ENCODE measurements at places on chromosomes 12 and 14.

DNA sequence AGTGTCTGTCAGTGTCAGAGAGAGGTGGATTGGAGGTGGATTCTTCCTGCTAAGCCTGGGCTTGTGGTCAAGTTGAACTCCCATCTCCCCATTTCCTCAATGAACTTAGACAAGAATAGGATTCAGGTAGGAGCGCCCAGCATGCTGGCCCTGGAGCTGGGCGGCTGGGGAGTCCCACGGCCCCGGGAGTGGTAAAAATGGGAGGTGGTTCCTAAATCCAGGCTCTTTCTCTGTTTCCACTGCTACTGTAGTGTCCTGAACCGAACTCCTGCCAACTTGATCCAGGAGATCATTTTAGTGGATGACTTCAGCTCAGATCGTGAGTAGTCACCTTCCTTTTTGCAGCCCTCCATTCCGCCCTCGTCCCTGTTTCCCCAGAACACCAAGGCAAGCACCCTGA is 65.1 kb downstream of the GALNT16 start:
- DNase-seq, result no peak

DNA sequence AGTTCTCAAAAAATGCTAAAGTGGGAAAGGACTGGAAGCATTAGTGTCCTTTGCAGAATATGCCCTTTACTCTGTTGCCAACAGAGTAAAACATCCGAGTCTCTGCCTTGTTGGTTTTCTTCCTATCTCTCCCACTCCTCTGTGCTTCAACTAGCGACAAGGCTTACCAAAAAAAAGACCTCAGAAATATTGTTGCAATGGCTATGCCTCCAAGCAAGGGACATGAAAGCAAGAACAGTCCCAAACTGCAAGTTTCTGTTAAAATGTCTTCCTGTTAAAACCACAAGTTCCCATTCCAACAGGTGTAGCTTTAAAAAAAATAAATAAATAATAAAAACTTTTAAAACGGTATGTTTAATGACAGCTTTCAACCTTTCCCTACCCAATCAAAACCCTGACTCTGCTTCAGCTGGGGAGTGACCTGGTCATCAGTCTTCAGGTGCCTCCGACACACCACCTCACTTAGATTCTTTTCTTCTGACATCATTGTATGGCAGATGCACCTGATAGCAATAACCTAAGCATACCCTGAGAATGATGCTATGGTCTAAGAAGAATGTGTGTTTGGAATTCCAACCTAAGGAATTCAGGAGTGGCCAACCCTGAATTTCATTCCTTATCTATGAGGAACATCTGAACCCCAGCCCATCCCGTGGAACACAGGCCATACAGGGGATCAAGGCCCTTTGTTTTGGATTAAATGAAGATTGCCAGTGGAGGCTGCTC is 81.0 kb downstream of the RPS29 start:
- DNase-seq, result no peak

DNA sequence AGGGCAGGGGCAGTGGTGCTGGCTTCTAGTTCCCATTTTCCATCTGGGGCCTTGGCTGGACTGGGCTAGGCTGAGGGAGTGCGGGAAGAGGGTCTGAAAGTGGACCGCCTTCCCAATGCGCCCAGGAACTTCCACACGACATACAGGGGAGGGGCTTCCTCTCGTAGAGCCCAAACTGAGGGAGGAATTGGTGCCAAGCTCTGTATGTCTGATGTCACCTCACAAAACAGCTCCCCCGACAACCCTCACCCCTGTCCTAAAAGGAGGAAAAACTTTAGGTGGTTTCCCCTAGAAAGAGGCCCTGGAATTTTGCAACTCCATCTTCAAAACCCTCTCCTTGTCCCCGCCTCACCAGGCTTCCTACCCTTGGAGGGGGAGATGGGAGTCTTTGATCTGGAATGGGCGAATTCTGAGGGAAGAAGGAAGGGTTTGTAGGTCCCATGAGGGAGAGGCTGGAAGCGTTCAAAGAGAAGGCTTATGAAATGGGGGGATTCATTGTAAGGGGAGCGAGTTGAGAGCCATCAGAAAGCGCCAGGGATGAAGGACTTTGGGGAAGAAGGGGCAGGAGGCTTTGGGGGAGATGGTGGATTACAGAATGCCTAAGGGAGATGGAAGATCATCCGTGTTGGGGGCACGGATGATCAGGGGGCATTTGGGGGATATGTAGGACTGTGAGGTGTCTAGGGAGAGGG is 844 bp downstream of the GLTP start:
- no peak for DNase-seq

GRCh38 chr12:106311139-106311538 is 8.6 kb downstream of the TCP11L2 start:
- no peak for DNase-seq

DNA sequence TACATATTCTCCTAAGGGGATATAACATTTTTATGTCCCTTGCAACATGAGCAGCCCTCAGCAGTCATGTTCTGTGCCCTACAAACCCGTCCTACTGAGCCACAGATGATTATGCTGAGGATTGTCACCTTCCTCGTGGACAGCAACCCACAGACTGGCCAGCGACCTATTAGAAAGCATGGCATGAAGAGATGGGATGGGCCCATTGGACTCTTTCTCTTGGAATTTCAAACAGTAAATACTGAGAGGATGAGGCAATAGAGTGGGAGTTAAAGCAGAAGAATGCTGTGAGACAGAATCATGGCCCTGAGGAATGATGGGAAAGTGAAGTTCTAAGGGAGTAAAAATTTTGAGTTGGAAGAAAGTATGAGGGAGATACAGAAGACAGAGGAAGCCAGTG is 149.9 kb upstream of the BTG1 start:
- DNase-seq, result no peak

GRCh38 chr12:13437541-13437940 is 241.0 kb downstream of the EMP1 start:
- DNase-seq, result no peak

GRCh38 chr12:9406564-9407424 is 198.6 kb upstream of the PZP start:
- no peak for DNase-seq

DNA sequence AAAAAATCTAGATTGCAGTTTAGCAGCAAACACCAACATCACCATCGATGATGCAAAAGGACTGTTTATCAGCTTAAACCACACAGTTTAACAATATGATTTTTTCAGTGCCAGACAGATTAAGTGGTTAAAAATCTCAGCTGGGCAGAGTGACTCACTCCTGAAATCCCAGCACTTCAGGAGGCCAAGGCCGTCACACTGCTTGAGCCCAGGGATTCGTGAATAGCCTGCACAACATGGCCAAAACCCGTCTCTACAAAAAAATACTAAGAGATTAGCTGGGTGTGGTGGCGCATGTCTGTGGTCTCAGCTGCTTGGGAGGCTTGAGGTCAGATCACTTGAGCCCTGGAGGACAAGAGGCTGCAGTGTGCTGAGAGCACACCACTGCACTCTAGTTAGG is 8.9 kb downstream of the RSRC2 start:
- DNase-seq, result peak; percentile 72

DNA sequence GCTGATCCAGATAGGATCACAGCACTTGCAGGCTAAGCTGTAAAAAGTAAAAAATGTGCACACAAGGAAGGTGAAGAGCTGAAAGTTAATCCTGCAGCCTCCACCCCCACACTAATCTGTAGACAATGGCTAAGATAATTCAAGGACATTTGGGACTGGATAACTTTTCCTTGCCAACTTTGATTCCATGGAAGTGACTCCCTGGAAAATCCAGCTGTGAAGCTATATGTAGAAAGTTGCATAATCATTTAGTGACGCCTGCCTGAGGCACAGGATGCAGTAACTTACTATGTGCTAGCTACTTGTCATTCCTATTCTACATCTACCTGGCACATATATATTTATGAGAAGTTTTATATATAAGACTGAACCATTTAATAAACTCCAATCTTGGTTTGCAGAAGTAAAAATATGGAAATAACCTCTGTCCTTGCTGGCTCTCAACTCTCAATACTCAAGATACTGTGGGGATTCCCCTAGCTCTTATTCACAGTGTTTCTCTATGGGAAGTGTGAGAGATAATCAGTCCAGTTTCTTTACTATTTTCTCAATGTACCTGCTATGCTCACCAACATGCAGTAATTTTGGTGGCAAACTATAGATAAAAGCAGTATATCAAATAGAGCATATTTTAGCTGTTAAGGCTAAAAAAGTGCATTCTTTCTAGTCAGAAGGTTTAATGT is 14.8 kb downstream of the LDHB start:
- DNase-seq, result no peak

GRCh38 chr14:51336734-51337133 is 96.7 kb downstream of the TMX1 start:
- no peak for DNase-seq

DNA sequence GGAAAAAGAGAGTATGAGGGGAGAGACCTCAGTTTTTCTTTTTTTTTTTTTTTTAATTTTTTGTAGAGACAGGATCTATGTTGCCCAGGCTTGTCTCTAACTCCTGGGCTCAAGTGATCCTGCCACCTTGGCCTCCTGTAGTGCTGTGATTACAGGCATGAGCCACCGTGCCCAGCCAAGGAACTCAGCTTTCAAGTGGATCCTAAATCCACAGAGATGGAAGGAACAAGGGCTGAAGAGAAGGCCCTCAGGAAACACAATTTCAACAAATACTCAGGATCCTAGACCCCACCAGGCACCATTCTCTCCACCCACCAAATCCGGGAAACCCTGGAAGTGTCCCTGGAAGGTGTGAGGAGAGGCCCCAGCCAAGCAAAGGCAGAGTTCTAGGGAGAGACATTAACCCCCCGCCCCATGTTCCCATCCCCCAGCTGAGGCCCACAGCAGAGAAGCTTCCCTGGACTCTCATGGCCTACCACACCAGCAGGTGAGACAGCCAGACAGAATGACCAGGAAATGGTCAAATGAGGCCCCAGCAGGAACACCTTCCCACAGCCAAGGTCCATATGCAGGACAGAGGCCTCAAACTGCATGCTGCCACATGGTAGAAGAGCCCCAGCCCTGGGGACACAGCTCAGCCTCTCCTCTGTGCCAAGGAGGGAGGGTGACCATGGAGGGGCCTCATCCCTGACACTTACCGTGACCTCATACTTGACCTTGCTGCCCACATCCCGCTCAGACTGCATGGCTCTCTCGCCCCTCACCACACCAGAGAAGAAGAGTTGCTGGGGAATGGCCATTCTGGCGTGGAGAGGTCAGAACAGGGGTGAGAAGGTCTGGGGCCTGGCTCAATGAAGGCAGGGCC is 14.1 kb downstream of the ITGA7 start:
- DNase-seq, result no peak

- DNase-seq, result no peak
These were observed 21.4 kb downstream of the MTA1 start for GRCh38 chr14:105440992-105441391.

GRCh38 chr14:84209031-84209430 is 1320.9 kb upstream of the FLRT2 start:
- no peak for DNase-seq

DNA sequence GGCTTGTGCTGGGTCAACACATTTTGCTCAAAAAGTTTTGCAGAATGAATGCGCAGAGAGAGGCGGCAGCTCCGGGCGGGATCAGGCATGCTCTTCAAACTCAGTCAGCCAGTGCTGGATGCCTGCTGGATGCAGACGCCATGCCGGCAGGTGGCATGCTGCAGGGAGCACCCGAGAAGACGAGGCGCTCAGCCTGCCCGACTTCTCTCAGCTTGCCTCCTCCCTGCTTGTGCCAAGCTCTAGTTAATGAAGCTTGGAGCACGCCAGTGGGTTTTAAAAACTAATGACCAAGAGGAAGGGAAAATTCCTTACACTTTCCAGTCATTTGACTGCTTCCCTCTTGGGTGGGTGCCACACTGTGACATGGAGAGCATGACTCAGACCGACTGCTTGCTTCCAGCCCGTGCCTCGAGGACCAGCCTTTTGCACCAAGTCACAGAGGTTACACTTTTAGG is 39.8 kb downstream of the SLC24A4 start:
- DNase-seq, result no peak

DNA sequence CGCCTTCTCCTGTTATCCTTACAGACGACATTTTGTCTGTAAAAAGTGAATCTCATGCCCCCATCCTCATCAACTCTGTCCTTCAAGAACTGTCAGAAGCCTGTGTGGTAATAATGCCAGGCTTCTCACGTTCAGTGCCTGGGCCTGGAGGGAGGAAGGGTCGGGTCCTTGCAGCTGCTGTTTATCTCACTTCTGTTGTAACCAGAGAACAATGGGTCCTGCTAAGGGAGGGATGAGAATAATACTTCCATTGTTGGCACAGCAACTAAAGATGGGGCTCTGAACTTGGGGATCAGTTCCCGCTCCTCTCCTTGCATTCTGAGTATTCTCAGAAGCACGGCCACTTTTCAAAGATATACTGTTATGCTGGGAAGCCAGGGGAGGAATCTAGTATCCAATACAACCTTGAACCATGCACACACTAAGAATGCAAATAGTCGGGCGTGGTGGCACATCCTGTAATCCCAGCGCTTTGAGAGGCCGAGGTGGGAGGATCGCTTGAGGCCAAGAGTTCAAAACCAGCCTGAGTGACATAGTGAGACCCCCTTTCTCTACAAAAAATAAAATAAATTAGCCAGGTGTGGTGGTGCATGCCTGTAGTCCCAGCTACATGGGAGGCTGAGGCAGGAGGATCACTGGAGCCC is 38.8 kb upstream of the NINJ2 start:
- DNase-seq, result no peak

- DNase-seq, result no peak
These were observed 14.7 kb upstream of the HHIPL1 start for GRCh38 chr14:99630202-99630601.

DNA sequence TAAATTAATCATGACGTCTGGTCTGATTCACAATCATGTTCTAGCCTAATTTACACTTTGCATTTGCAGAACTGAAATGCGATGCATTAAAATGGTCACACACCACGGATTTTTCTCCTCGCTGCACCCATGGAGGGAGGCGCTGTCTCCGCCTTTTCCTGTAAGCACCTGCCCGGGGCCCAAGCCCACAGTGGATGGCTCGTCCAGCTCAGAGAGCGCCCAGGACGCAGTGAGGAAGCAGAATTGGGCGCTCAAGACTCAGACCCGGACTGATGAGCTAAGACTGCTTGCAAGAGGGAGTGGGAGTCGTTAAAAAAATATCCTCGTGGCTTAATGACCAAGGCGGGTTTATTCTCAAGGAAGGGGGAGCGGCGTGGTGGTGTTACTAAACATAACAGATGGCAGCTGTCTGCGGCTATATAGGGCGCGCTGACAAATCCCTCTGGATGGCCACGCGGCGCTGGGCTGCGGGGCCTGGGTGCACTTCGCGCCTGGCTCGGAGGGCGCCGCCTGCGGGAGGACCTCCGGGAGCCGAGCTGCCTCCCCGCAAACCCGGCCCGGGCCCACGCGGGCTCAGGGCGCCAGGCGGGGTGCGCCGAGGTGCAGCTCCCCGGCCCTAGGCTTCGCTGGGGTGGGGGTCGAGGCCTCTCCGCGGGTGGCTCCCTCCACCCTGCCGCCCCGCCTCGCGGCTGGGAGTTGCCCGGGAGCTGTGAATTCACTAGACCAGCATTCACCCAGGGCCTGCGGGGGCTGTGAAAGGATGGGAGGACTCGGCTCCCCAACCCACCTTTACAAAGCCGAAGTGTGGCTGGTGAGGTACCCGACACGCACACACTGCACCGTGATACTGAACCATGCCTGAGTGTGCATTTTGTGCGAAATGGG is 78.7 kb downstream of the PPM1A start:
- no peak for DNase-seq

DNA sequence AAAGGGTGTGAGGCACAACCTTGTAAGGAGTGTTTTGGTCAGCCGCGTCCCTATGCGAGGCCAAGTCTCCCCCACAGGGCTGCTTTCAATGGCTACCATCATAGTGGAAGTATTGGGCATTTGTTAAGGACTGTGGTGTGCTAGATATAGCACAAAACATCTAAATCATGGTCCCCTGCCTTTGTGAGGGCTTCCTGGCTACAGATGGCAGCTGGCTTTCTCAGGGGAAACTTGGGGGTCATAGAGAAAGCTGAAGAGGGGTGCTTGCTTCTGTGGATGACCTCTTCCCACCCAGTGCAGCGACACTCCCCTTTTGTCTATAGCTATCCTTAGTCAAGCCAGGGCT is 315.8 kb downstream of the ZFP36L1 start:
- DNase-seq, result no peak
